CD4-positive, alpha-beta T cell treated with Interleukin-2 at 100 ng/mL for 4 hours (primary cell): ENCODE measurements at places on chromosomes 13 and 19.

DNA sequence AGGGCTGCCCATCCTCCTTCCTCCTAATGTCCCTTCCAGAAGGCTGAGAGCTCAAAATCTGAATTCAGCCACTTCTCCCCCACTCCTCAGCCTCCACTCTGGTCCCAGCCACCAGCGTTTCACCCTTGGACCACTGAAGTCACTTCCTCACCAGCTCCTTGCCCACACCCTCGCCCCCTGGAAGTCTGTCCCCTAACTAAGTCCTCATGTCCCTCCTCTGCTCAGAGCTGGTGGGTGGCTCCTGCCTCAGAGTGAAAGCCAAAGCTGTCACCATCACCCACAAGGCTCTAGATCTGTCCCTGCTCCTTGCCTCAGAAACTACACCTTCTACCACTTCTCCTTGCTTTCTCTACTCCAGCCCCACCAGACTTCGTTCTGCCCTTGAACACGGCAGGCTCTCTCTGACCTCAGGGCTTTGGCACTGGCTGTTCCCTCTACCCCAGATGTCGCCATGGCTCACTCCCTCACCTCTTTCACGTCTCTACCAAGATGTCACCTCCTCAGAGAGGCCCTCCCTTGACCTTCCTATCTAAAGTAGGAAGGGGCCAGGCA is 1.7 kb downstream of the ERCC1 start:
- DNase-seq = no peak

GRCh38 chr13:51643882-51644281 is 59.6 kb downstream of the WDFY2 start:
- DNase-seq = peak; percentile 8

DNA sequence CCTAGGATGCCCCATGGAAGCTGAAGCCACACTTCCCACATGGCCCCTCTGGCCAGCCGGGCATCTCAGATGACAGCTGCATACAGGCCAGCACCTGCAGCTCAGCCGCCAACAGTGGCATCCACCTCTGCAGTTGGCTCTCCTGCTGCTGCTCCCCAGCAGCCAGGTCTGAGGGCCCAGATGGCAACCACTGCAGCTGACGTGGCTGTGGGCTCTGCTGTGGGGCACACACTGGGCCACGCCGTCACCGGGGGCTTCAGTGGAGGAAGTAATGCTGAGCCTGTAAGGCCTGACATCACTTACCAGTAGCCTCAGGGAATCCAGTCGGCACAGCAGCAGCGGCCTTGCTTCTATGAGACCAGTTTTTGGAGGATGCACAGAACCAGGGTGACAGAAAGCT is 45.3 kb upstream of the LSM14A start:
- no peak for DNase-seq

GRCh38 chr13:33078263-33078662 is 62.0 kb downstream of the KL start:
- no peak for DNase-seq

DNA sequence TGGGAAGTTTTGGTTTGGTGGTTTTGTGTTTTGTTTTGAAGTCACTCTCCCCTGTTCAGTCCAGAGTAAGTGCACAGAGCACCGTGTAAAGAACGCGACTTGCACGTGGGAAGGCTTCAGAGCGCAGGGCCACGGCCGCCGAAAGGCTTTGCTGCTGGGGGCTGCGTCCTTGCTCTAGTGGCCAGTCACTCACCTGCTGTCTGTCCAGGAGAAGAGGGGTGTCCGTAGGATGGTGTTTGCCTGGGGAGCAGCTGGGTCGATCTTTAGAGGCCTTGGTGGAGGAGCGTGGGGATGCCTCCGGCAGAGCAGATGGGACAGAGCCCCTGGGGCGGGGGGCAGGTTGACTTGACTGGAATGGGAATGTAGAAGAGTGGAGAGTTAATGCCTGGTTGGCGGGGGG is 116.6 kb upstream of the MCF2L start:
- DNase-seq = no peak

DNA sequence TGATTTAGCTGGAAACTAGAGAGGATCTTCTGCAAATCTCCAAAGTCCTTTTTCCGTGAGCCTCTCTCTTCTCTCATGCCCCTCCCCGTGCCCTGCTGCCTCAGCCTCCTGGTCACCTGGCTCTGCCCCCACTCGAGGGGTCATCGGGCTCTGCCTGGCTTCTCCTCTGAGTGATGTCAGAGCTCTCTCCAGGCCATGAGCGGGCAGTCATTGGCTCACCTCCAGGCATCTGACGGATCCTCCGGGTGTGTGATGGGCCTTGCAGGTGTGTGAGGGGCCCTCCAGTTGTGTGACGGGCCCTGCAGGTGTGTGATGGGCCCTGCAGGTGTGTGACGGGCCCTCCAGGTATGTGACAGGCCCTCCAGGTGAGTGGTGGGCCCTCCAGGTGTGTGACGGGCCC is 10.3 kb upstream of the GAS6 start:
- no peak for DNase-seq

DNA sequence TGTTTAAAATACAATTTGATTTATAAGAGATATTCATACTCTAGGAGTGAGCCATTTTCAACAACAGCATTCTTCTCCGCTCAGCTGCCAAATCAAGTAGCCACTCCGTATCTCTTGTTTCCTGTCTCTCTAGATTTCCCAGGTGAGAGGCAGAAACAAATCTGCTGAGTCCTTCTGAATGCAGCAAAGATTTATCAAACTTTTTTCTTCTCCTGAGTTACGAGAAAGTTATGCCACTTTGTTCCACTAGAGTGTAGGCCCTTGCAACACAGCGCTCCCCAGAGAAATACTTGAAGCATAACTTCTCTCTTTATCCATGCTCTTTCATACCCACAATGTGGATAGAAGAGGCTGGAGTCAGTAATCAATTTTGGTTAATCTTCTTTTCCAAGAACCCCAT is 1960.8 kb downstream of the OLFM4 start:
- DNase-seq = no peak

DNA sequence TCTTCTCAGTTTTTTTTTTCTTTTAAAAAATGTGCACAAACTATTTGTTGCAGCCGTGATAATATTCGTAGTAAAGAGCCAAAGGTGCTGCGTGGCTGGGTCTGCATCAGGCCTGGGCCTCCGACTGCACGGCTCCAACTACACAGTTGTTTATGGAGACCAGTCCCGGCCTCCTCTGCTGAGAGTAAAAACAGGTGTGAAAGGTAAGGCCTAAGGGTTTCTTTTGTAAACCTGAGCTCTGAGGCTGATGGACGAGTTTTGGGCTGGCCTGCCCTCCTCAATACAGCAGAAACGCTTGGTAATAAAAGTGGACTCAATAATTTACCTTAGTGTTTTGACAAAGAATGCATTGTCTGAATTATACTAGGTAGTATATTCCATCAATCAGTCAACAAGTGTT is 3.9 kb downstream of the MBNL2 start:
- no peak for DNase-seq

- DNase-seq = no peak
These were observed 2034.0 kb downstream of the OLFM4 start for GRCh38 chr13:55062662-55063061.

DNA sequence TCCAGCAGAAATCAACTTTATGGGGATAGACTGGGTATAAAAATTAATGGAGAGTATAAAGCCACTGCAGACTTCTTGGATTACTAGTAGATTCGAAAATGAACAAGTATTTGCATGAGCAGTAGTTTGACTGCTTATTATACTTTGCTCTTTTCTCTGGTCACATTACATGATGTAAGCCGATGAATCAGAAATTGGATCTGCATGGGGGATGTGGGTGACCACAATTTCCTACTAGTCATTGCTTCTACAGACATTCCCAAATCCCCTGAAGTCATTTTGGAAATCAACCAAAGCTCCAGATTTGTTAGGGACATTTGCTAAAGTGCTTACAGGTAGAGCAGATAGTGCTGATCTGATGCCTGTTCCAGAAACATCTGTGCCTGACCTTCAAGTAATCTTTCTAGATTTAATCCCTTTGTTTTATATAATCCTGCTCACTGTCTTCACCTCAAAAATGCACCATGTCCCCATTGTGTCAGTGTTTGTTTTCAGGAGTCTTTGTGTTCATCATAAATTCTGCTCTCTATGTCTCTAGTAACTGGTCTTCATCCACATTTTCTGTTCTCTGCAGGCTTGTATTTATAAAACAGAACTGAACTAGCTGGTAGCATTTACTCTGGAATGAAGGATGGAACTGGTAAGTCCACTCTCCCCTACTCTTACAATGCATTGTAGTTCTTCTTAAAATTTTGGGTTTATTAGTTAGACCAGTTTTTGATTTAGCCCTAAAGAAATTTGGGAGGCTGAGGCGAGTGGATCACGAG is 201.5 kb upstream of the CSNK1A1L start:
- no peak for DNase-seq

GRCh38 chr13:110576070-110576394 is 14.5 kb upstream of the RAB20 start:
- DNase-seq = no peak

- DNase-seq = no peak
These were observed 59.6 kb downstream of the RBM26 start for GRCh38 chr13:79346300-79346914.

DNA sequence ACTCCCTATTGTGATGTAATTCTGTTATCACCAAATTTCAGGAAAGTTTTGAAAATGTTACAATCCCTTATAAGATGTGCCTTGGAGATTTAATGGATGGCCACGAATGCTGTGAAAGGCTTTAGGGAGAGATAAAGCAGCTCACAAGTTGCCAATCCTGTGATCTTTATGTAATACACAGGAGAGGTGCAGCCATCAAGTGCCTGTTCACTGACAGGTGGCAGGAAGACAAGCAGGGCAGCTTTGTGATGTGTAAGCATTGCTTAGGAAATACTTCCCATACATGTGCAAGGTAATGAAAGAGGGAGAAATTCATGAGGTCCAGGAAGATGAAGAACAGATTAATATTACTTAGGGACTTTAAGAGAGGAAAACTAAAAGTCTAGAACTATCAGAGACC is 628.8 kb downstream of the SLITRK6 start:
- DNase-seq = no peak

GRCh38 chr13:101942038-101942437 is 459.8 kb downstream of the FGF14 start:
- DNase-seq = no peak

GRCh38 chr19:33388725-33389420 is 15.4 kb downstream of the CEBPG start:
- no peak for DNase-seq

DNA sequence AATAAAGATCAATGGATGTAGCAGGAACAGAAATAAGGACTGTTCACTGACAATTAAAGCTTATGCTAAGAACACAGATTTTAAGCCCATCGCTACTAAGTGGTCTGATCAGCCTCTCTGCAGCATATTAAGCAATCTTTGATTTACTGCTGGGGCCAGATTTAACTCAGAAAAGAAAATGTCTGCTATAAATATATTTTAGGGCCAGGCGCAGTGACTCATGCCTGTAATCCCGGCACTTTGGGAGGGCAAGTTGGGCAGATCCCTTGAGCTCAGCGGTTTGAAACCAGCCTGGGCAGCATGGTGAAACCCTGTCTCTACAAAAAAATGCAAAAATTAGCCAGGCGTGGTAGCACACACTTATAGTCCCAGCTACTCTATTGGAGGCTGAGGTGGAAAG is 43.0 kb downstream of the METTL21C start:
- DNase-seq = no peak

- no peak for DNase-seq
These were observed 2.7 kb downstream of the GJB2 start for GRCh38 chr13:20190076-20190475.

- no peak for DNase-seq
These were observed 322.3 kb upstream of the TSHZ3 start for GRCh38 chr19:31671411-31672035.

DNA sequence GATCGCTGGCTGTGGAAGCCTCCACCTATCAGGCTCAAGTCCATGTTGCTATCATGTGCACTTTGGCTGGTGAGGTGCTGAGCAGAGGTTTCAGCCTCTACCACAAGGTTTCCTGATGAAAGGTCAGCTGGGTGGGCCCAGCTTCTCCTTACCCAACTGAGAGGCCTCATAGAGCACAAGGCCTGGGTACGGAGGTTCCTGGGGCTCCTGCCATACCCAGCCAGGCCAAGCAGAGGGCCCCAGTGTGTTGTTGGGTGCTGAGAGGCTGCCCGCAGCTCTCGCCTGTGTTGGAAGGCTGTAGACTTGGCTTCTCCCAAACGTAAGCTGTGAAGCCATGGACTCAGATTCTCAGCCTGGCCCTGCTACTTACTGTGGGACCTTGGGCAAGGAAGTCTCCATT is 28.2 kb downstream of the ACTN4 start:
- DNase-seq = peak; percentile 22

DNA sequence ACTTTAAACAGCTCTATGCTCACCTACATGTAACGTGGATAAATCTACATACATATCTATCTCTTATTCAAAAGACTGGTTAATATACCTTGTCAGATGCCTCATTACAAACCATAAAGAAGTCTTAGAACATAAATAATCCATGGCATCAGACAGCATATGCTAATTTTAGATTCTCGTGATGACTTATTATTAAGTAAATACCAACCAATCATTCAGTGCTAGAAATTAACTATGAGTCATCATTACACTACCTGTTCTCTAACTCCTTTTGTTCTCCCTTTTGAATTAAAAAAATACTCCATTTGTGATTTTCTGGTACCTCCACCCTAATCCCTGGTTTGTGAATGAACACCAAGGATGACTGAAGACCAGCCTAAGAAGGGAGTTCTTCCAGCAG is 754.3 kb upstream of the ARGLU1 start:
- no peak for DNase-seq

DNA sequence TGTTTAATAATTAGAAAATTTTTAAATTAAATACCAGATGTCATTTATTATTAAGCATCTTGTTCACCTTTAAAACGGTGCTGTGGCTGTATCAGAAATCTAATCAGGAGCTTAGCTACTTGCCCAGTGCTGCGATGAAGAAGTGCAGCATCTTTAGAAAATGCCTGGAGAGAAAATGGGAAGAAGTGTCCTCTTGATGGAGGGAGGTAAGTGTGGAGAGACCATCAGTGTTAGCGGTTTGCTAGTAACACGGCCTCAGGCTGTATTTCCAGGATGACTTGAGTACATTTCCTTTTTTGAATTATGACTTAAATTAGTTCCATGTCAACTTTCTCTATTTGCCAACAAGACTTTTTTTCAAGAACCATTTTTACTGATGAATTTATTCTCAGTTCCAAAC is 74.1 kb downstream of the SHISA2 start:
- DNase-seq = no peak

GRCh38 chr19:19171821-19172532 is 1.9 kb upstream of the MEF2B start:
- no peak for DNase-seq

DNA sequence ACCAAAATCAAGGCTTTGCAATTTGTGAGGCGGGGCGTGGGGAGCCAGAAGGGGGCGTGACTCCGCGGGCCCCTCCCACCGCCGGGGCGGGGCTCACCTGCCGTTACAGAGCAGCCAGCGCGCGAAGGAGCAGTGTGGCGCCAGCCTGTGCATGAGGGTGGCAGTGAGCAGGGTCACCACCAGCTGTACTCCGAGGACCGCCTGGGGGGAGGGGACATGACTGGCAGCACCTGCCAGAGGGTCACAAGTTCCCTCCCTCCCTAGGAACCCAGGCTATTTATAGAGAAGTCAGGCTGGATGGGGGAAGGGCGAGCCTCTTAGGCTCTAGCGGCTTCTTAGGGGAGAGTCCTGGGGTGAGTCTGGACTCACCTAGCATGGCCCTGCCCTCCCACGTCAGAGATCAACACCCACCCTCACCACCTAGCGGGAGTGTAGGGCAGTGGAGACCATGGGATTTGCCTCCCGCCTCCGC is 3.6 kb downstream of the TMEM161A start:
- peak; percentile 3 for DNase-seq

DNA sequence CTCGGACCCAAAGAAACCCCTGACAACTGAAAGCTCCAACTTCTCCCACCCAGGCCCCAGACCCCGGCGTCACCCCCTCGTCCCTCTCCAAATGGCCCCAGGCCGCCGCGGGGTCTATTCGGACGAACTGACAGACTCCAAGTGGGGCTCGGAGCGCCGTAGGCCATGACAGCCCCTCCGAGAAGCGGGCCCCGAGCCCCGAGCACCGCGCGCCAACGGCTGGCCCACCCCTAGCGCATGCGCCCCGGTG is 360 bp downstream of the DDX39A start:
- DNase-seq = peak; percentile 77
